Activated naive CD4-positive, alpha-beta T cell treated with Interleukin-2 at 50 U/mL for 16 hours (primary cell): ENCODE measurements at places on chromosomes 2 and 18.

- no peak for DNase-seq
These were observed 44.2 kb upstream of the FZD5 start for GRCh38 chr2:207813942-207814341.

DNA sequence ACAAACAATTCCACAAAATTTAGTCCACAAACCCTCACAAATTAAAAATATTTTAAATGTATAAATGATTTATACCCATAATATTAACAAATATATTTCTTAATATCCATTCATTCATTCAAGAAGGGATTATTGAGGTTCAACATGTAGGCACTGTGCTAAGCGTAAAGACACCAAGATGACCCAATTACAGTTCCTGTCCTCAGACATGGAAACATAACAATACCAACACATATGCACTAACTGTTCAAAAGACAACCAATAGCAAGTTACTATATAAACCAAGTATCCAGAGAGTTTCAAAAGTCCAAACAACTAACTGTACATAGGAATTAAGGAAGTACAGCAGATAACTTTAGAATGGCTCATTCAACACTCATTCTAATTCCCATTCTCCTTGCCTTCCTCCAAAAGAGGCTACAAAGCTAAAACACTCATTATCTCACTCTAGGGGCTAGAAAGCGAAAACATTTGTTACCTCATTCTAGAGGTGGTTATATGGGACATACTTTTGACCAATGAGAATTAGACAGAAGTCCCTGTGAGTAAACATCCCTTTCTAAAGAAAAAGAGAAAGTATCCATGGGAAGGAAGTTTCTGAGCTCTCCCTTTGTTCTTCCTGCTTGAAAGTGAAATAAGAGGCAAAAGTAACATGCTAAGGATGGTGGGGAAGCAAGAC lies 292.4 kb downstream of the ZEB2 start:
- no peak for DNase-seq

GRCh38 chr18:47254341-47254939 lies 3.0 kb upstream of the SKOR2 start:
- DNase-seq, result no peak

DNA sequence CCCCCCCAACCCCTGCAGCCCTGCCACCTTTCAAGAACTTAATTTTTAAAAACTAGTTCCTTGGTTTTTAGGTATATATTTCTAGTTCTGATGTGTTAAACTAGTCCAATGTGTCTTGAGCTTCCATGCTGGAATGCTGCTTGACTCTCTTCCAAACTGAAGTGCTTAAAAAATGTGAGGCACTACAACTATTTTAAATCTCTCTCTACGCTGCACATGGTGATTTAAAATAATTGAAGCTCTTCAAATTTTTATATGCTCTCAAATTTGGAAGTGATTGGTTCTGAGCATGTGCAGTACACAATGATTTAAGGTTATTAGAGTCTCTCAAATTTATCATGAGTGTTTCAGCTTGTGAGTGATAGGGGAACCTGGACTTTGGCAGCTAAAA lies 192.6 kb upstream of the ZEB2 start:
- DNase-seq, result no peak

DNA sequence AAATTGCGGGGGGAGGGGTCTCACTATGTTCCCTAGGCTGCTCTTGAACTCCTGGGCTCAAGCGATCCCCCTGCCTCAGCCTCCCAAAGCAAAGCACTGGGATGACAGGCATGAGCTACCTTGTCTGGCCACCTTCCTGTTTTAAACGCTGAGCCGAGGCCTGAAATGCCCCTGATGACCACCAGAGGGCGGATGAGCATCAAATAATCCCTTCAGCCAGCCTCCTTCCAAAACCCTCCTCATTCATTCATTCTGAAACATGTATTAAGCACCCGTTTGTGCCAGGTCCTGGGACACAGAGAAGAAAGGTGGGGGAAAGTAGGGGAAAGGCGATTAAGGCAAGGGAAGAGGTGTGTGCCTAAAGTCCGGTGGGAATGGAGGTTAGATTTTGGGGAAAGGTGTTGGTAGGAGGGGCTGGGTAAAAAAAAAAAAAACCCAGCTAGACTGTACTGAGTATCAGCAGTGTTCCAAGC lies 30.7 kb upstream of the PTMA start:
- peak; percentile 86 for DNase-seq

GRCh38 chr18:45320724-45321123 lies 294.6 kb upstream of the SLC14A2 start:
- no peak for DNase-seq

DNA sequence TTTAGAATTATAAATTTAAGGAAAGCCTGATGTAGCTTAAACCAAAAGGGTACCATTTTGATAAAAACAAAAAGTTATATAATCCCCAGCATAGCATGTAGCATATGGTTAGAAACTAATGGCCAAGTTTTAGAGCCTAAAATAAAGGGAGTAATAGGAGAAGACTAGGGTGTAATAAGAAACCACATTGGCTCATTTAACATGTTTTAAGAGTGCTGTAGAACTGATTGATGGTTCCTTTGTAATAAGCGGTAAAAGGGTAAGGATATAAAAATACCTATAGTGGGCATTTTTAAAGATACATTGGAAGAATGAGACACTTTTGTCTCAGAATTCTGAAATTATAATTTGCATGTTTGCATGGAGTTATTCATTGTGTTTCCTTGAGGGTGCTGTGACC lies 1.9 kb downstream of the PSMA8 start:
- no peak for DNase-seq

DNA sequence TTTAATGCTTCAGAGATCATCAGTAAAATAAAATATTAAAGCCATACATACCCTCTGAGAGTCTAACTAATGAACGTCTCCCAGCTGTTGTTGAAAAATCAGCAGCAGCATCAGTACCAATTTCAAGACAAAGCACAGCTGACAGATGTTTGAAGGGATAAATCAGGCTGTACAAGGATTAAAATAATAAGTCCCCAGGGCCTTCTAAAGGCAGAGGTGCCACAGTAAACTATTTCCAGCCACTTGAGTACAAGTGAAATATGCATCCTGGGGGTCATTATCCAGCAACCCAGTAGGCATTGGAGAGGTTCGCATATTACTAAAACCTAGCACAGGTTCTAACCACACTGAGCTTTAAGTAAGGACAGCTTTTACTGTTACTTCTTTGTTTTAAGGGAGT lies 76.9 kb downstream of the NXPH2 start:
- DNase-seq, result no peak

GRCh38 chr2:71494091-71494490 lies 40.7 kb downstream of the DYSF start:
- DNase-seq, result no peak

DNA sequence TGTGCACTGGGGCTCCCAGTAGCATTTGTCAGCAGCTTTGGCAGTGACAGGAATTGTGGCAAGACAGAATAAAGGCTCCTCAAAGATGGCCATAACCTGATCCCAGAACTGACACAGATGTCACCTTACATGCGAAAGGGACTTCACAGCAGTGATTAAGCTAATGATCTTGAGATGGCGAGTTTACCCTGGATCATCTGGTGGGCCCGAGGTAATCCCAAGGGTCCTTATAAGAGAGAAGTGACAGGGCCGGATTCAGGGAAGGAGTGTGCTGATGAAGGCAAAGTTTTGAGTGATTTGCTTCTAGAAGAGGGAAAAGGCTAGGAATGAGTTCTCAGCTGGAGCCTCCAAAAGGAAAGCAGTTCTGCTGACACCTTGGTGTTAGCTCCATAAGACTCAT lies 333.9 kb downstream of the LPIN1 start:
- no peak for DNase-seq

GRCh38 chr2:9303528-9304225 lies 97.1 kb downstream of the ASAP2 start:
- DNase-seq, result no peak
